ENCODE measurements at places on chromosomes 6 and 20.

GRCh38 chr20:34570859-34571306, 12.4 kb downstream of the MAP1LC3A start:
- no peak for DNase-seq

DNA sequence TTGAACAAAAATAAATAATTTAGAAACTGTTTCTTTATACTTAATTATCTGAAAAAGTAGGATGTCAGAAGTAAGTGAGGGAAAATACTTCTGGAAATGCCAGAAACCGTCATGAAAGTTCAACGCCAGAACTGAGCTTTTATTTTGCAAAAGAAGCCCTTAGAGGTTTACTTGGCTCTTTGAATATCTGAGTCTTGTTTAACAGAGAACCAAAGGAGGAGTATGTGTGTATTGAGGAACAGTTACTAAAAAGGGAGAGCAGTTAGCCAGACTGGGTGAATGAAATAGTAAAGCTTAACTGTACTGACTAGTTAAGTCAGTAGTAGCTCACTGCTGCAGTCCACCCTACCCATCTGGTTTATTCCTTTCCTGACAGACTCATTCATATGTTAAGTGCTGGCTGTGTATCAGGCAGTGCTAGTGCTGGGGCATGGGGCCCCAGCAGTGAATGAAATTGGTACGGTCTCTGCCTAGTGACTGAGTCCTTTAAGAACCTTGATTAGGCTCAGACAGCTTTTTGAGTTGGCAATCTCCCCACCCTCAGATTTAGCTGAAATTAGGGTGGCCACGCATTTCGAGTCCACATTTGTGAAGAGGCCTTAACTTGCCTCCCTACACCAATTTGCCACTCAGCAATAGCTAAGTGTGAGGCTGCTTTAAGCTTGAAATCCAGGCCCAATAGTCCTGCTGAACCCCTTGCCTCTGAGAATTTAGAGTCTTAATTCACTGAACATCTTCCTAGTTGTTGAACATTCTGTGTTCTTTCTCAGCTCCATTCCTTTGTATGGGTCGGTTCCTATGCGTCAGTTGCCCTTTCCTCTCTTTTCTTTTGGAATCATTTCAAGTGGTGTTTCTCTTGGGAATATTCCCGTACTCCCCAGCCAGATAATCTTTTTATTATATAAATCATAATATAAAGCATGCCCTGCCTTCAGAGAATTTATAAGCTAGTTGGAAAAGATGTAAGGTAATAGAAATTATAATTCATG, 20.2 kb downstream of the MAP3K4 start:
- no peak for DNase-seq

DNA sequence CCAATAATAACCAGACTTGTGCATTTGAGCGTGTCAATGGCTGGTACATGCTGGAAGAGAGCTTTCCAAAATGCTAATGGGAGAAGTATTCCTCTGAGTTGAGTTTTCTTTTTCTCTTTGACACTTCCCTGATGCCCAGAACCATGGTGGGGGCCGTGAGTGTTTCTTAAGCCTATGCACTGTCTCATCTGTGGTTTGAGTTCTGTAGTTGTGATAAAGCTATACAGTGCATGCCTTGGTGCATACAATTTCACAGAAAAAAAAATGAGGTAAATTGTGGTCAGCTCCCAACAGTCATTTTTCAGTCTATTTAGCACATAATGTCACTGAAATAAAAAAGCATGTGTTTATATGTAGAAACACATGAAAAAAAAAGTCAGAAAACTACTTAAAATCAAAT, 204.8 kb downstream of the HDGFL1 start:
- no peak for DNase-seq

- no peak for DNase-seq
Observed at GRCh38 chr6:27294409-27294808, 17.7 kb downstream of the POM121L2 start.
